ENCODE measurements at places on chromosomes 12 and 14. TPM values are rescaled to one million over a fixed set of nuclear protein-coding genes. Genes with fewer than 3 reads are reported as not detected.

DNA sequence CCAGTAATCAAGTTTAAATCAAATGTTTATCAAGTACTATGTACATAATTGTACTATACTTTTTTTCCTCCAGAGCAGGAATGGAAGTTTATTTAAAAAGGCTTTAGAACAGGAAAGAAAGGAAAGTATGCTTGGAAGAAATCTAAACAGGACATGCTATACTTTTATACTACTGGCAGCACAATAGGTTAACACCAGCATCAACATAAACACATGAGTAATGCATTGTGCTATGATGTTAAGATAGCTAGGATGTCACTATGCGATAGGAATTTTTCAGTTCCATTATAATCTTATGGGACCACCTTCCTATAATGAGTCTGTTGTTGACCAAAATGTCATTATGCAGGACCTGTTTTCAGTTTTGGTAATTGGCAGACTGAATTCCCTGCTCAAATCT, 41.5 kb upstream of the ANKS1B start:
- no peaks in the 10 kb centered on the region for H3K4me1 ChIP-seq
- no peak overlapping the region for H3K4me3 ChIP-seq
- no peak overlapping the region for H3K27ac ChIP-seq
- no peaks in the 10 kb centered on the region for H3K27me3 ChIP-seq
- H3K36me3 ChIP-seq: no peaks in the 10 kb centered on the region

DNA sequence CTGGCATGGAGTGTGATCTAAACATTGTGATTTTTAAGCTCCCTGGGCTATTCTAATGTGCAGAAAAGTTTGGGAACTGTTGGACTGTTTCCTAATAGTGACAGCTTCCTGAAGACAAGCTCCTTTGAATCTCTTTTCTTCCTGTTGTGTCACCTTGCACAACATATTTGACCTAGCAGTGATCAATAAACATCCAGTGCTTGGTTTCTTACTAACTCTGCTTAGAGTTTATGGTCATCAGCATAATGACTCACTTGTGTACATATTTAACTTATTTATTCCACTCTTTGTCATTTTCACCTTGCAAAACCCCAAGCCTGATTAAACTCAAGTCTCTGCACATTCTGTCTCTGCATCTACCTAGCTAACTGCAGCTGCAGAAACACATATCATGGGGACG, 27.3 kb upstream of the TBC1D30 start:
- no peaks in the 10 kb centered on the region for H3K36me3 ChIP-seq
- DNase-seq: no peak
- no peaks in the 10 kb centered on the region for H3K27me3 ChIP-seq
- no peak overlapping the region for H3K4me3 ChIP-seq
- H3K27ac ChIP-seq: no peak overlapping the region

The PLCZ1 gene
- 0.40 TPM for total RNA-seq

The FOXA1 gene
- total RNA-seq: 0.40 TPM

DNA sequence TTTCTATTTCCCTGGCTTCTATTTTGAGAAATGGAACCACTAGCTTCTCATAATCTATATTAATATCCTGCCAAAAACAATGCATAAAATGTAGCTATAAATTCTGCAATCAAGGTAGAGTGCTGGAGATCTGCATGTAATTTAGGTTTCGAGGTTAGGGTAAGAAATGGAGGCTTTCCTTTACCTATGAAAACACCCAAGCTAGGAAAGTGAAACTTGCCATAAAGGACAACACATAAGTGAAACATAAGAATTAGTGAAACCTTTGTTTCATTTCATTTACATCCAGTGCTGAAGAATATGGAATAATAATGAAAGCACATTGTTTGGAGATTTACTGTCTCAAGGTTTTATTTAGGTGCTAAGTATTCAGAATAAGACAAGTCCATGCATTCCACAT, 9.7 kb downstream of the CLEC2A start:
- DNase-seq: no peak
- H3K27me3 ChIP-seq: no peaks in the 10 kb centered on the region
- no peaks in the 10 kb centered on the region for H3K36me3 ChIP-seq
- no peaks in the 10 kb centered on the region for H3K4me1 ChIP-seq
- H3K4me3 ChIP-seq: no peak overlapping the region

The AKAP5 gene
- 10.7 TPM for total RNA-seq

- H3K36me3 ChIP-seq: no peaks in the 10 kb centered on the region
- peaks cover 24% of the 10 kb centered on the region for H3K4me1 ChIP-seq
- H3K4me3 ChIP-seq: no peak overlapping the region
- H3K27me3 ChIP-seq: no peaks in the 10 kb centered on the region
- DNase-seq: no peak
Measured at GRCh38 chr14:75067212-75067611, 2.2 kb upstream of the ZC2HC1C start.

DNA sequence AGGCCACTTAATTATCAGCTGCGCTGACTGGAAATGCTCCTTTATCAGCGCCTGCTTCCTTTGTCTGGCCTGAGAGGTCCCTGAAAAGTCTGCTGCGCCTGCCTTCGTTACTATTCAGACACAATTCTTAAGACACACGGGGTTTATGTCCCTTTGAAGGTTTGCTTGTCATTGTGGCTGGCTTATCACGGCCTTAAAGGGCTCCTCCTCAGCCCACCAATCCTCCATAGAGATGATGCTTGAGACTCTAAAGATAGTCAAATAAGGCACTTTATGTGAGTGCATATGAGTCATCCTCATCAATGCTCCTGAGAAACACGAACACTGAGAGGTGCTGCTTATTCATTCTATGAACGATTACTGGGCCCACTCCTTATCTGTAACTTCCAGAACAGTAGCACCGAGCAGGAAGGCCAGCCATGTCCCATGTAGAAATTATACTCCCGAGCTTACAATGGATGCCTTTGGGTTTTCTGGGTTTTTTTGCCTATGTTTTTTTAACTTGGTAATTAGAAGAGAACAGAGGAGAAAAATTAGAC, 1268.2 kb upstream of the TMEM132C start:
- peak; percentile 57 for DNase-seq
- H3K4me1 ChIP-seq: no peaks in the 10 kb centered on the region
- no peaks in the 10 kb centered on the region for H3K27me3 ChIP-seq
- H3K36me3 ChIP-seq: no peaks in the 10 kb centered on the region

The CCNB1IP1 gene
- 62.3 TPM for total RNA-seq

The SLC38A4 gene
- 2.3 TPM for total RNA-seq
